ENCODE measurements at places on chromosomes 6 and 20.

GRCh38 chr20:41095110-41095969 is 42.0 kb upstream of the PLCG1 start:
- DNase-seq = no peak

DNA sequence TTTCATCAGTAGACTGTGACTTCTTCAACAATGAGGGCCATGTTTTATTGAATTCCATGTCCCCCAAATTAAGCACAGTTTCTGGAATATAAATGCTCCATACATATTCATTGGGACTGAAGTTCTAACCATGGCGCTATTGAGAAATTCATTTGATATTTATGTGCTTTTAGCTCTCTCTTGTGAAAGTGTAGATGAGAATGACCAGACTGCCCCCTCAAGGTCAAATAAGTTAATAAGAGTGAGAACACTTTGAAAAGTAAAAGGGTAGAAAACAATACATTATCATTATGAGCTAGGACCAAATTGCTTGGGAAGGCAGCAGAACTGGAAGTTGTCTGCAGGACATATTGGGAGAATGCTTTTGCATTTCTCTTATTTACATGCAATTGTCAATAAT is 597.9 kb downstream of the EPM2A start:
- no peak for DNase-seq

GRCh38 chr6:120646101-120646500 is 688.2 kb downstream of the TBC1D32 start:
- no peak for DNase-seq

- no peak for DNase-seq
These were observed 106.2 kb downstream of the UBE3D start for GRCh38 chr6:82959385-82959941.

All from left forelimb (tissue), 1 donor.